ENCODE measurements at places on chromosomes 11 and 22. TPM values are rescaled to one million over a fixed set of nuclear protein-coding genes. Genes with fewer than 3 reads are reported as not detected.

NLRP14 gene
- total RNA-seq, result not detected

MUC5B gene
- 0.02 TPM for total RNA-seq

CHST1 gene
- 3.8 TPM for total RNA-seq

ELMOD1 gene
- total RNA-seq, result 1.6 TPM

SLC22A25 gene
- total RNA-seq, result not detected

ST14 gene
- total RNA-seq, result 25.7 TPM

OR8G1 gene
- not detected for total RNA-seq

ANKRD13D gene
- total RNA-seq, result 24.9 TPM

ATP6V1E1 gene
- total RNA-seq, result 87.3 TPM

DDI1 gene
- total RNA-seq, result not detected

FADS1 gene
- total RNA-seq, result 115 TPM

IZUMO1R gene
- total RNA-seq, result not detected

HTR3B gene
- not detected for total RNA-seq

GGT5 gene
- not detected for total RNA-seq

F2 gene
- not detected for total RNA-seq

Measured in H1 (cell line).